Activated CD8-positive, alpha-beta memory T cell treated with anti-CD3 and anti-CD28 coated beads for 4 hours (primary cell): ENCODE measurements at places on chromosomes 6 and 20.

- DNase-seq: no peak
Observed at GRCh38 chr6:4615891-4616290, 160.3 kb upstream of the CDYL start.

GRCh38 chr20:11235058-11235457, 561.3 kb upstream of the JAG1 start:
- no peak for DNase-seq

DNA sequence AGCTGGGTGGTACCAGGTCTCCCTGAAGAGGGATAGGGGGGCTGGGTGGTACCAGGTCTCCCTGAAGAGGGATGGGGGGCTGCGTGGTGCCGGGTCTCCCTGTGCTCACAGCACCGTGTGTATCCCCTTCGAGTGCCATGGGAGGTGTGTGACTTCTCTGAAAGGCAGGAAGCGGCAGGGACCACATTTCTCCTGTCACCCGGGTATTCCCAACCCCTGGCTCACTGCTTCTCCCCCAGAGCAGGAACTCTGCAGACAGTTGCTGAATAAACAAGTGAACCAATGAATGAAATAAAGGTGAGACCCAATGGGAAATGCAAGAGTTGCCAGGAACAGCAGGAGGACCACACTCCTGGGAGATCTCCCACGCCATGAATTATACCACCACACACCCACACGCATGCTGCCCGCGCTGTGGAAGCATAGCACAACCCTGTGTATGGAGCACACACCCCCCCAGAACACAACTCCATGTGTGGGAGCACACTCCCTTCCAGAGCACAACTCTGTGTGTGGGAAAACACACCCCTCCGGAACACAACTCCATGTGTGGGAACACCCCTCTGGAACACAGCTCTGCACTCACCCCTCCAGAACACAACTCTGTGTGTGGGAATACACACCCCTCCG, 50.7 kb downstream of the RNASET2 start:
- no peak for DNase-seq

GRCh38 chr6:6191476-6191875, 129.0 kb downstream of the F13A1 start:
- DNase-seq: no peak

DNA sequence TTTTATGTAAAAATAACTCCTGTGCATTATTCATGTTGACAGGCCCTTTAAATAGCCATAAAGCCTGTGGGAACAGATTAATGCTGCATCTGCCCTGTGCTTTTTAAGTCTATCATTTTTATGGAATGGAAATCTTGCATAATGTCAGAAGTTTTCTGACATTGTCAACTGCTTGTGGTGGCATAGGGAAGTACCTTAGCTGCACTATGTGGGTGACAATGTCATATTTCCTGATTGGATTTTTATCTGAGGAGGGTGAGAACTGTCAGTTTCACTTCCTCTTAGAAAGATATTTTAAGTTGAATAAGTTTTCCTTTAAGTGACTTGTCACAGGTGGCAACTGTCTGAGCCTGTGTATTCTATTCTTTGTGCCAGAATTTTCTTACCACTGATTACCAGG, 267.9 kb downstream of the PLCB1 start:
- DNase-seq: no peak

- DNase-seq: no peak
Observed at GRCh38 chr6:124462750-124463149, 499.5 kb upstream of the RNF217 start.

DNA sequence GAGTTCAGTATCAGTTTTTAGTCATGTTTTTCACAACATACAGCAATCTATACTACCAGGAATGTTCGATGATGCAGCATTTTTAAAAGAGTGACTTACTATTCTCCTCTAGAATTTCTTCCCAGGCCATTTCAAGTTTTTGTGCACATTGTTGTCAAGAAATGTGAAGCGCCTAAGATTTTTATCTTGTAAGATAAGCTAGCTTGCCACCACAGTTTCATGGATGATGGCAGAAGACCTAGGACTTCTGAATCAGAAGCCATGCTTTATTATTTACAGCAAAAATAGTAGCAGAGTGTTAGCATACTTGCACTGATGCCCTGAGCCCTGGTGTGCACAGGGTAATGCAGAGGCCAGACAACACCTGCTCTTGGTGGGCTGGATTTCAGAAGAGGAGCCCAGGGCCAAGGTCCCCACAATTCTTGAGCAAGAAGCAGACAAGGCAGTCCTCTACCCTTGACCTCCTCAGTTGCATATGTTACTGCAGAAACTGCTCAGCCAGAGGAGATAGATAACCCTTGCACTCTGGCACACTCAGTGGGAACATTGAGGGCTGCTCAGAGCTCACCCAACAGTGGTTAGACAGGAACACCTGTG, 99.2 kb downstream of the QKI start:
- DNase-seq: no peak

DNA sequence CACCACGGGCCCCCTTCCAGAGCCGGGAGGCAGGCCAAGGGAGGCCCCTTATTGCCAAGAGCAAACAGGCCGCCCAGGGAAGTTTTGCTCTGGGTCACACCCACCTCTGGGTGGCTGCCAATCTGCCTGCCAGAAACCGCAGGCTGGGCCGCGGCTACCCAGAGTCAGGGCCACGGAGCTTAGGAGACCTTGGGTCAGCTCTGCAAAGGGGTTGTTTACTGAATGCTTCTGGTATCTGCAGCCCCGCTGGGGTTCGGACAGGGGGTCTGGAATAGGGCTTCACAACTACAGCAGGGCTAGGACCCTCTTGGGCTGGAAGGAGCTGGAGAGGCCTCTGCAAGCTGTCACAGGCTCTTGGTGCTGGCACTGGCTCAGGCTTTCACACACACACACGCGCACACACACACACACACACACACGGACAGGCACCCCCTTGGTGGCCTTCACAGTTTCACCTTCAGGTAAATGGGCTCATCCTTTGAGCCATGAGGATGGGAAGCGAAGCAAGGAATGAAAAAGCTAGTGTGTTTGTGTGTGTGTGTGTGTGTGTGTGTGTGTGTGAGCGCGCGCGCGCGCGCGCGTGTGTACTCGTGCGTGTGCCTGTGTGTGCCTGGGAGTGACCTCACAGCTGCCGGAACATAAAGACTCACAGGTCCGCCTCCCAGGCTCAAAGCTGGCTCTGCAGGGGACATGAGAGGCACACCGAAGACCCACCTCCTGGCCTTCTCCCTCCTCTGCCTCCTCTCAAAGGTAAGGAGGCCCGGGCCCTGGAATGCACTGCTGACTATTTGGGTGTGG, at the start of gene CCN5:
TSS of gene CCN5 (plus strand) at position 669 of the 798 bp plus-strand sequence. CDS start at position 691, 22 bp downstream.
- DNase-seq: no peak

DNA sequence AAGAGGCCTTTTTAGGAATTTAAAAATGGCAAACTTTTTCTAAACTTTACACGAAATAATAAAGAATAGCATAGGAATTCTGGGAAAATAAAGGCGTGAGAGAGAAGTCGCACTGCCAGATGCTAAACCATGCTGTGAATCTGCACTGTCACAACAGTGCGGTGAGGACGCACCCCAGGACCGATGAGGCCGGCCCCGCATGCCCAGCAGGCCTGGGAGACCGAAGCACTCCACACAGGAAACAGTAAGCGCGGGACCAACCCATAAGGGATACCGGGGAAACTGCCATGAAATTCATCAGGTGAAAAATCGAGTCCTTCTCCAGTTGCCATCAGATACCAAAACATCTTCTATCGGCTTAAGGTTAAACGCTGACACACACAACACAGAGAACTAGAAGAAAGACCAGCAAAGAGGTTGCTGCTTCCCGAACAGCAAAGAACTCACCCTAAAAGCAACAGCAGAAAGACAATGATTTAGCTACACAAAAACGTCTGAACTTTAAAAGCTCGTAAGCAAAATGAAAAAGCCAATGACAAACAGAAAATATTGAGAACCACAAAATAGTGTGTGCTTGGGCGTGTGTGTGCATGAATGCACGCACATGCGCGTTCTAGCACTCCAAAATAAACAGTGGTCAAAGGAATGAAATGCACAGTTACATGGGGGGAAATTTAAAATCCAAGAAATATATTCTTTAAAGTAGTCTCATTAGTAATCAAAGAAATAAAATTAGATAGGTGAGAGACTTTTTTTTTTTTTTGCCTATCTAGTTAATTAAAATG, 15.4 kb downstream of the RAMACL start:
- DNase-seq: no peak

DNA sequence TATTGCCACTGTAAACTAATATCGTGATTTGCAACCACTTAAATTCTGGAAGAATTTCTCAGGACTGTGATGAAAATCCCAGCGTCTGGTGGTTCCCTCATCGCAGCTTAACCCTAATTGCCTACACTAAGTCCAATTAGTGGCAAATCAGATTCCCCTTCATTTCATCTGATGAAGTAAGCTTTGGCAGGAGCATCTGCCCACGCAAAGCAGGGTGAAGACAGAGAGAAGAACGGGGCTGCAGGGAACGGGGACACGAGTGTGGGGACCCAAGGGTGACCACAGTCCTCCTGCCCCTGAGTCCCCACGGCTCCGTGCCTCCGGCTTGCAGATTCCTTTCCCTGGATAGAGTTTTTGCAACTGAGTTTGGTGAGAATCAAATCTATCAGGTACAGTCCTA, 159.5 kb downstream of the LY86 start:
- DNase-seq: no peak

DNA sequence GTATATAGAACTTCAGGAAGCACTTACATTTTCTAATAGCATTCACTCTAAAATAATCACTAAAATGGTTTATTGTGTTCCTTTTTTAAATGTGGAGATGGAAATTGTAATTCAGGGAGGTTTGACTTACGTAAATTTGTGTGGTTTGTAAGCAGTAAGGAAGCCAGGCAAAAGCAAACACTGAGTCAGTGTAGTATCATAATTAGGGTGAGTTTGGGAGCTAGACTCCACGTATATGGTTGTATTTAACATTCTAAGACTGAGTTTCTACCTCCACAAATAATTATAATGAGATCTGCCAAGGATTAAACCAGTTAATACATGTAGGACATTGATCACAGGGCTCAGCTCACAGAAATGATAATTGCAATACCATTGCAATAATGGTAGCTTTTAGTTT, 425.5 kb downstream of the CBLN4 start:
- no peak for DNase-seq
